ENCODE measurements at places on chromosomes 5 and 9. TPM values are rescaled to one million over a fixed set of nuclear protein-coding genes. Genes with fewer than 3 reads are reported as not detected.

The AIF1L gene
- total RNA-seq = 75.4 TPM

The GKAP1 gene
- total RNA-seq = 4.3 TPM

The ST8SIA4 gene
- 4.5 TPM for total RNA-seq

The SMIM33 gene
- total RNA-seq = not detected

The QRFP gene
- total RNA-seq = not detected

The SNX24 gene
- total RNA-seq = 15.7 TPM
